ENCODE measurements at places on chromosomes 7 and 10. TPM values are rescaled to one million over a fixed set of nuclear protein-coding genes. Genes with fewer than 3 reads are reported as not detected.

The OR2A12 gene
- total RNA-seq = not detected

DNA sequence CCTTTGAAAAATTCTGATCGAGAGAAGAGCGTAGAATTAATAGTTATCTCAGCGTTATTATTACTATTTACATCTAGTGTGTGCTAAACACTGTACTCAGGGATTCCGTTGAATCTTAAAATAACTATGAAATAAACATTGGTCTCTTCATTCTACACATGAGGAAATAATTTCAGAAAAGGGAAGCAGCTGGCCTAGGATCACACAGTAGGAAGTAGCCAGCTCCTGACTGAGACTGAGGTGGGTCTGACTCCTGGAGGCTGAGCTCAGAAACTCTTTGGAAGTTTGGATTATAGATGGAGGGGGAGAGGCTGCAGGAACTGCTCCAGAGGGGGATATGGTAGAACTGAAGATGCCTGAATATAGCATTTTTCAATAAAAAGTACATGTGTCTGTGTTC is 183.9 kb upstream of the WDR11 start:
- no peak for DNase-seq

DNA sequence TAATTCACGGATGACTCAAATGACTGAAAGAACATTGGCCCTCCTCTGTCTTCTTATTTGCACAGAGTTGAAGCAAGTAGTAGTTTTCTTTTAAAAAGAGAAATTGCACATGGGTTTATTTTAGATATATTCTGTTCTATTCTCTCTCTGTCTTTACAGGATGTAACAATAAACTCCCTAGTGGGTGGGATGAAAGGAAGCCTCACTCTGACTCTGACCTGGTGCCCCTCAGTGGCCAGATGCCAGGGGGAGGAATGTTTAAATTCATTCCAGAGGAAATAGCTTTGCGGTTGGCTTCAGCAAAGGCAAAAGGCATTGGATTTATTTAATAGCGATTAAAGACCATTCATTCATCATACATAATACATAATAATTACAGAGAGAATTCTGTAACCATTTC is 156.4 kb upstream of the MTPN start:
- no peak for DNase-seq

GRCh38 chr7:65287023-65287422 is 86.6 kb upstream of the ZNF92 start:
- no peak for DNase-seq

DNA sequence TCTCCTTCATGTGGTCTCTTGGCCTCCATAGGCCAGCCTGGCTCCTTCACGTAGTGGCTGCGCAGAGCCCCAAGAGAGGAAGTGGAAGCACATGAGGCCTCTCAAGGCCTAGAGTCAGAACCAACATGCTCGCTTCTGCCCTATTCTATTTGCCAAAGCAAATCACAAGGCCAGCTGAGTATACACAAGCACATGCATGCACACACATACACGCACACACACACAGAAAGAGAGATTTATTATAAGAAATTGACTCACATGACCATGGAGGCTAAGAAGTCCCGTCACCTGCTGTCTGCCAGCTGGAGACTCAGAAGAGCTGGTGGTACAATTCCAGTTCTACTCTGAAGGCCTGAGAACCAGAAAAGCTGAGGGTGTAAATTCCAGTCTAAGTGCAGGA is 64.3 kb upstream of the NRP1 start:
- no peak for DNase-seq

- no peak for DNase-seq
Measured at GRCh38 chr7:20038676-20039075, 178.5 kb downstream of the MACC1 start.

GRCh38 chr7:18590744-18591340 is 95.3 kb downstream of the HDAC9 start:
- peak; percentile 43 for DNase-seq

- DNase-seq = no peak
Measured at GRCh38 chr7:135768467-135768866, 19.9 kb upstream of the FAM180A start.

The LEP gene
- not detected for total RNA-seq

The ADRB1 gene
- 1.3 TPM for total RNA-seq

GRCh38 chr7:142383841-142384492 is 126.1 kb upstream of the PRSS58 start:
- DNase-seq = no peak

The MYL10 gene
- total RNA-seq = not detected

The HEPACAM2 gene
- total RNA-seq = not detected

The SPDYE8 gene
- not detected for total RNA-seq

DNA sequence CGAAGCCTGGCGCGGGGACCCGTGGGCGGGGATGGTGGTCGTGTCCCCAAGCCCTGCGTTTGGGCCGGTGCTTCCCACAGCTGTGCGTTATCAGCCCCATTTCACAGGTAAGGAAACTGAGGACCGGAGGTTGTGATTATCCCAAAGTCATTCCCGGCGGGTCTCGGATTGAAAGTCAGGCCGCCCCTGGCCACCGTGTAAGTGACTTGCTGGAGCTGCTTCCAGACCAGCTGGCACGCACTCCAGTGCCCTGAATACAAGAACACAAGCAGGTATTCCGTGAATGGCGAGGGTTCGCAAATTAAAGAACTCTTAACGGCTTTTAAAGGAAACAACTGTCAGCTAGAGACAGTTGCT is 675 bp upstream of the ATE1 start:
- peak; percentile 32 for DNase-seq

DNA sequence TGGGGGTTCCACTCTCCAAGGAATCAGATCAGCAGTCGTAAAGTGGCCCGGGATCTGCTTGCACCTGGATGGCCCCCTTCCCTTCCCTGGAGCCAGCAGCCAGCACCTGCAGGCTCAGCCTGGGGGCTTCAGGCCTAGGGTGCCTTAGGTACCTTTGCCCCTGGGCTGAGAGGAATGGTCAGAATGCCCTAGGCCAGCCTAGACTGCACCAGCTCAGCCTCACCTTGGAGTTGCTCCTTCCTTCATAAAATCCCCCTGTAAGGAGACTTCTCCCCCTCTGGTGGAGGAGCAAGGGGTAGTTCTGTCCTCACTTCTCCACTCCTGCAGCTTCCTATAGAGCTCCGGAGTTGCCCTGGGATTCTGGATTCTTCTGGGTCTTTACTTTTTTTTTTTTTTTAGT is 32.4 kb upstream of the LBX1 start:
- no peak for DNase-seq

GRCh38 chr7:134874407-134874806 is 95.0 kb downstream of the CALD1 start:
- DNase-seq = no peak

DNA sequence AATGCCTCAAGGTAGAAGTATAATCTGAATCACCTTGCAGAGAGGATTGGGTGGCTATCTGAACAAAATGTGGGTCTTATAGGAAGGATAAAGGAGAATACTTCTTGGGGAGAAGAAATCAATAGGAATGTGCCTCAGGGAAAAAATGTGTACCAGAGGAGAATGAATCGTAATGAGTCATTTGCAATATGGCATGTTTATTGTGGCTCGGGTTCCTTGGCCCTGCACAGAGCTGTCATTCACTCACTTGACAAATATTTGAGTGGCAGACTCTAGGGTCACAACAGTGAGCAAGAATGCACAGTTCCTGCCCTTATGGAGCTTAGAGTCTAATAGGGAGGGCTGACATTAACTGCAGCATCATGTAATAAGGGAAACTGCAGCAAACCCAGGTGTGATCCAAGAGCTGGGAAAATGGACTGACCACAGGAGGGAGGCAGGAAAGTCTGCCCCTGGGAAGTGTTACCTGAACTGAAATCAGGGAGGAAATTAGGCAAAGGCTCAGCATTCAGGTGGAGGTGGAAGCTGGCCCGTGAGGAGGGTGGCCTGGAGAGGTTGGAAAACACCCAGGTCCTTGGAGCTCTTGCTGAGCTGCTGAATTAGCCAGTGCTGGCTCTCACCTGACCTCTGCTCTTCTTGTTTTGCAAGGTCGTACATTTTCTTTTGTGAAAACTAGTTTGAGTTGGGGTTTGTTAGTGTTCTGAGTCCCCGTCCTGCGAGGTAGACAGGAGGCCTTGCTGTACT is 203.9 kb downstream of the FRMD4A start:
- no peak for DNase-seq

GRCh38 chr10:50410066-50410811 is 158.9 kb upstream of the ASAH2 start:
- DNase-seq = no peak

- DNase-seq = peak; percentile 60
Measured at GRCh38 chr7:137981668-137982067, 20.2 kb downstream of the CREB3L2 start.

The SEPTIN7 gene
- 271 TPM for total RNA-seq

The EPDR1 gene
- not detected for total RNA-seq

The CPA4 gene
- total RNA-seq = not detected

DNA sequence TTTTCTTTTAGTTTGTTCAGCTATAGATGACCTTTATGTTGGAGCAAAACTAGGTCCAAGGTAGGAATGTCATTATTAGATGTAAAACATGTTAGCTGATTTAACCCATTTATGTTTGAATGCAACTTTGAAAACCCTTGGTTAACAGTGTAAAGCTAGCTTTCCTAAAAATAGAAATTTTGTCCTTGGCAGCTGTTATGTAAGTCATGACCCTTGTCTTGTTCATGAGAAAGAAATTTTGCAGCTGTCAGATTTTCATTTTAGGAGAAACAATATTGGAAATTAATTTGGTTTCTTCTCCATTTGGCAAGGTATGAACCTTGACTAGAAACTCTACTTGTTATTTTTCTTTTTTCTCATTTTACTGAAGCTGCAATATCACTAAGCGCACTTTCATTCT is 23.9 kb upstream of the CCAR1 start:
- DNase-seq = no peak

GRCh38 chr10:86164174-86164774 is 202.3 kb downstream of the GRID1 start:
- no peak for DNase-seq

DNA sequence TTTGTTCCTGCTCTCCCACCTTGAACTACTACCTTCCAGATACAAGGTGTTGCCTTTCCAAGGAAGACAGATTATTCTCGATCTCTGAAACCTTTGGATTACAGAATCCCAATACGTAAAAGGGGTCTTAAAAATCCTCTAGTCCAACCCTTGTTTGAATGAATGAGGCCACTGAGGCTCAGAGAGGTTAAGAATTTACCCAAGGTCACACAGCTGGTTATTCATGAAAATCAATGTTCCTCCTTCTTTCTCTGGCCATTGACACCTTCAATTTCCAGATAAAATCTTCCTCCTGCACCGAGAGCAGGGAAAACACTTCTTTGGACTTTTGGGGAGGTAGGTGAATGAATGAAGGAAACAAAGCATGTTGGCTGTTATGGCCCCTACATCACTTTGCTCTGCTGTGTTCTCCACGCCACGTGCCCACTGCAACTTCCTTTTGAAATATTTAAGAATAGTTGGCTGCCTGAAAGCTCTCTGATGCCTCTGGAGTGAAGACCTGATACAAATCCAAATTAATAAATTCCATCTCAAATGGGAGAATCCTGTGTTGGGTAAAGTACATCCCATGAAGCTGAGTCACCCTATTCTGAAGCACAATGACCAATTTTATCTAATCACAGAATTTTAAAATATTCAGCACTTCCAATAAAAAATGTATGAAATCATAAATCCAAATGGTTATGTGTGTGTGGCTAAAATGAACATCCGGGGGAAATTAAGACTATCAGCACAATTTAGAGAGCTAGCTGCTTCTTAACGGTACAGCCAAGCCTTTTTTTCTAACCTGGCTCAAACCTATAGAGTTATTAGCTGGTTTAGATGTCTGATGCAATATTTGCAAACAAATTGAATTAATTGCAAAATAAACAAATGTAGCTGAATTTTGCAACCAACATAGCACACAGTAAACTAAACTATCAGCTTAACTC is 7.3 kb downstream of the SVIL start:
- no peak for DNase-seq

DNA sequence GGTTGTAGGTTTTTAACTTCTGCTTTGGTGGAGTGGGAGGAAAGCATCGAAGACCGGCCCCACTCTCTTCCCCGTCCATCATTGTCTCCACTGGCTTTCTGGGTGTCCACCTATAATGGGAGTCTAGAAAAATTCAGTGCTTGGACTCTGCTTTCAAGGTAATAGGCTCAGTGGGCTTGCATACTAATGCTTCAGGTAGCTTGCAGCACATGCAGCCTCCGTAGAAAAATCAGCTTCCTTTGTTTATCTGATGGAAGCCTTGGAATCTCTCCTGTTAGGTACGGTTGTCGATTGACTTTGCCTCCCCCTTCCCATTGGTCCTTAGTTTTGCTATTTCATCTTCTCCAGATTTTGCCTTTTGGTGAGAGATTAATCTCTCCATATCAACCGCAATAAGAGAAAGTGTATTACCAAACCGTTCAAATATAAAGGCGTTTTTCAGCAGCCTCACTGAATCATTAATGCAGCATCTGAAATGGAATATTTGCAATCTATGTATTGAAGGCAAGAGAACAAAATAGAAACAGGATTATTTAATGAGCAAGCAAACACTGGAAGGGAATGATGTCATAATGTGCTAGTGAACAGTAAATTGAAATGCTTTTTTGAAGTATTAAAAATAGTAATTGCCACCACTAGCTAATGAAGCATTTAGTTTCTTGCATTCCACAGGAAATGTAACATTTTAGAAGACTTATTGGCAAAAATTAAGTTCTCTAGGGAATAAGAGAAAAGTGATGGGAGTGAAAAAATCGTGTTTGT is 944 bp downstream of the AVL9 start:
- no peak for DNase-seq

DNA sequence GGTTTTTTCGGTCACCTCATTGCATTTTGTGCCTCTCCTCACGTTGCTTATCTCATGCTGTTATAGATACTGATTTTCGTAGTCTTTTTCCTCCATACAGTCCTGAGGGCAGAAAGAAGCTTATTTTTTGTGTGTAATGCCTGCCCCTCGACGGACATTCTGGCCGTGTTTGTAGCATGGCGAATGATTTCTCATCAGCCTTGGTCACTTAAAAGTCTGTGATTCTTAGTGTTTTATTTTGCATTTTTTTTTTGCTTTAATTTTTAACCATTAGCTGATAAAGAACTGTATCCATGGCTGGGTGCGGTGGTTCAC is 469 bp upstream of the NOC3L start:
- DNase-seq = no peak

The CYP2C19 gene
- not detected for total RNA-seq

DNA sequence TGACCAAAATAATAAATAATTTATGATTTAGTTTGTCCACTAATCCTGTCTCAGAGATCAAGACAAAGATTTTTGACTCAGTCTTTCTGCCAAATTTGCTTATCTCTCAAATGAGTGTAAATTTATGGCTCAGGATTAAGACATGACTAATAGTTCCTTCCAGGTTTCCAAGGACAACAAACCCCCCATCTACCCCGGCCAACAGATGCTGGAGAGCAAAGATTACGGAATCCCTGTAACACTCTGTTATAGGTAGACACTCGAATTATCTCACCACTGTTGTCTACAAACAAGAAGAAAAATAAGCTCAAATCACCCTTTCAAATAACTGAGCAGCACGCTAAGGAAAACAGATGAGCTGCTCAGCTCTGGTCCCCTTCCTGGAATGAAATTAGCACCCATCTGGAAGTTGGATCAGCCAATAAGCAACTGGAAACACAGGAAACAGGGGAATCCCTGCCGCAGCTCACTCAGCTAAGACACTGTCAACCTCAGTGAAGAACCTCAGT is 56.8 kb upstream of the SVIL start:
- DNase-seq = no peak

- DNase-seq = no peak
Measured at GRCh38 chr7:1858435-1859265, 188.6 kb downstream of the ELFN1 start.

Measured in OCI-LY7 (cell line).